ENCODE measurements at places on chromosomes 11 and 22.
A peak's percentile ranks its signal among the peaks of the same experiment; 100 is the strongest.

DNA sequence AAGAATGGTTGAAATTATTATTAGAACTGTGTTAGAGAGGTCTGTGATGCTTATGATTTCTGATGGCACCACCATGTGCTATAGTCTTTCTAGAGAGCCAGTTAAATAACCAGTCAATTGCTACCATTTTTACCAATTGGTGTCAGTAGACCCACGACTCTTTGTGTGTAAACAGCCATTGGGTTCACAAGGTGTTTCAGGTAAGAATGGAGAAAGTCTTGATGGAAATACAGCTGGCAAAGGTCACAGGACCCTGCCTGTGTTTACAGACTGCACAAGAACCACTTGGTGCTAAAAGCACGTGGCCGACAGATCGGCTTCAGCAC, 30.5 kb upstream of the OR10G7 start:
- DNase-seq: no peak

GRCh38 chr11:106276126-106276525, 198.7 kb downstream of the AASDHPPT start:
- DNase-seq: no peak

- no peak for DNase-seq
Observed at GRCh38 chr11:85912414-85912813, 57.2 kb downstream of the CCDC83 start.

DNA sequence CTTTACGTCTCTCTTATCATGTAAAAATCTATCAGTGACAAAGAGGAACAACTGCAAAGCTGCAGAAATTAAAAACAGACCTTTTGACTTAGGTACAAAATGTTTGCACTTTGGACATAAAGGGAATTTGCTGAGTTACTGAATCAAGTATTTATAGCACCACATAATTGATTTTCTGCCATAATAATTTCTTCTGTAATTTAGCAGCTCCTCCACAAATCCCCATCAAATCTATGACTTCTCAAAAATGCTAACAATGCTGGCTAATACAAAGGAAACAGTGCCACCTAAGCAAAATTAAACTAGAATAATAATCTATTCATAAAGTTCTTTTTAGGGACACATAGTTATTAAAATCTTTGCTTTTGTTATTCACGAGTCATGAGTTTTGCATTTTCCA, 215.1 kb downstream of the SWAP70 start:
- DNase-seq: no peak

DNA sequence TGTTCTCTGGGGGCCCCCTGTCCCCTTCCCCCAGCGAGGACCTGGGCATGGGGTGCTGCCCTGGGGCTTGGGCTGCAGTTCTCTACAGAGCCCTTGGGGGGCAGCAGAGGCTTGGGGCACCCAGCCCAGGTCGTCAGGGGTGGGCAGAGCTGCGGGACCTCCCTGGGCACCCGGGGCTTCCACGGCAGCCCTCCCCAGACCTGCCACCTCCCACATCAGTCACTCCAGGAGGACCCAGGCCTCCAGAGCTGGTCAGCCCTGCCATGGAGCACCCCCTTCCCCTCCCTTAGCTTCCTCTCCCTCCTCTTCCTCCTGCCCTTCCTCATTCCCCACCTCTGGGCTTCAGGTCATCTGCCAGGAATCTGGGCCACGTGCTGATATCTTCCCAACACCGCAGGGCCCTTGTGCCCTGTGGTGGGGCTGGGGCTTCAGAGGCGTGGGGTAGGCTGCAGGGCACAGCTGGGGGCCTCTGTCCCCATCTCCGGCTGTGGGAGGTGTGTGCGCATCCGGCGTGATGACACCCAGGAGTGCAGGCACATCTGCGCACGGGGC, 5.8 kb downstream of the TSPAN4 start:
- peak; percentile 80 for DNase-seq

- no peak for DNase-seq
Observed at GRCh38 chr11:16287630-16288280, 68.6 kb downstream of the SOX6 start.

GRCh38 chr11:79482800-79483199, 42.0 kb upstream of the TENM4 start:
- DNase-seq: peak; percentile 13

- DNase-seq: no peak
Observed at GRCh38 chr22:30824711-30825110, 130.0 kb downstream of the OSBP2 start.

DNA sequence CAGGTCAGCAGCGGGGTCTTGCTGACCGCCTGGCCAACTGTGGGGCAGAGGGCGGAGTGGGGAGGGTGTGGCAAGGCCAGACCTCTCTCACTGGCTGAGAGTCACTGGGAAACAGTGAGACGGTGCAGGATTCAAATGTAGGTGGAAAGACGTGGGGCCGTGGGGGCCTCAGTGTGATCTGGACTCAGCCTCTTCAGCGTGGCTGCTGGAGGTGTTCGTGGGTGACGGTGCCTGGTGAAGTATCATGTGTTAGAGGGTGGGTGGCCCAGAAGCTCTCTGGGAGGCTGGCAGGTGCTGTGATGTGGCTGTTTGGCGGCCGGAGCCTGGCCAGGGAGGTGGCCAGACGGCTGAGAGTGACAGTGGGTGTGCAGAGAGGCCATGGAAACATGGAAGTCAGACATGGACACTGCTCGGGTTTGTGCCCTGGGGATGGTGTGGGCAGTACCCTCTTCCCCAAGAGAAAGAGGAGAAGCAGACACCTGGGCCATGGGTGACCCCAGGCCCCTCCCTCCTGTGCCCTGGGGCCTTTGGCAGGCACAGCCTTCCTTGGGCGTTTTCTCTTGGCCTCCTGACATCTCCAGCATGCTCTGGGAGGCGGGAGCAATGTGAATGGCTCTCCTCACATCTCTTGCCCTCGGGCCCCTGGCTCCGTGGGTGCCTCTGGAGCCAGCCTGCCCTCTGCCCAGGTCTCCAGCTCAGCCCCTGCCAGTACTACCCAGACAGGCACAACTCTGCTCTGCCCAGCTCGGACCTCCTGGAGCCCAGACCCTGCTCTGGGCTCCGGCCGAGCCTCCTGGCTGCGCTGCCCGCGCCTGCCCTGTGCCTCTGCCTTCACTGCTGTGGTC, 10.1 kb upstream of the ACR start:
- no peak for DNase-seq

GRCh38 chr22:36755316-36755715, 20.6 kb downstream of the IFT27 start:
- DNase-seq: no peak

GRCh38 chr11:102385085-102386007, 38.3 kb downstream of the BIRC2 start:
- no peak for DNase-seq

- DNase-seq: no peak
Observed at GRCh38 chr11:110818032-110818687, 105.9 kb upstream of the ARHGAP20 start.

GRCh38 chr11:73288192-73288872, 16.2 kb downstream of the P2RY6 start:
- DNase-seq: no peak

- no peak for DNase-seq
Observed at GRCh38 chr11:1820463-1821325, 14.1 kb upstream of the SYT8 start.

- no peak for DNase-seq
Observed at GRCh38 chr11:83611031-83611430, 324.9 kb upstream of the CCDC90B start.

DNA sequence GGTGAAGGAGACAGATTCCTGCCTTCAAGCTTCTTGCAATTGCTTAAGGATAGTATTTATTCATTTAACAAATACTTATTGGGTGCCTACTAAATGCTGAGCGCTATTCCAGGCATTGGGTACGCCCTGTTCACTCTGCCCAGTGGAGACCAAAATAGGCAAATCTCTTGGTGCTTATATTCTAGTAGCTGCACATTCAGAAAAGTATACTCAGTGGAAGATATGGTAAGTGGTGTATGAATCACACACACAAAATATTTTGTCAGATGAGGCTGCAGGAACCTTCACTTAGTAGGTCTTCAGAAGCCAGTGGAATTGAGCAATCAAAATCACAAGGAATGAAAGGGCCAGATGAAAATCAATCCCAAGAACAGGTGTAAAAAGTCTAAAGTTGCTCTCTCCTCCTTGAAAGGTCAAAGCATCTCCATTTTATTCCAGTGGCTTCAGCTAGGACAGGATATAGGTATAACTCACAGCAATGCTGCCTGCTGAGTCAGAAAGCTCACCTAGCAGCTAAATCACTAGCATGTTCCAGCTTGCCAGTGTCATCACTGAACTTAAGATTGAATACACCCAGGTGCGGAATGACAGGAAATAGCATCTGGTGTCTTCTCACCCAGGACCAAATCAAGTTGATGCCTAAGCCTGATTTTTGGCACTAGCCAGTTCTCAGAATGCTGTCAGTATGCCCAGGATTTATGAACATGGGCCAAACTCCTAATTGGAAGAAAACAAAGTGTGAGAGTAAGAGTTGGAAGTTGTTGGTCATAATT, 83.9 kb downstream of the AMOTL1 start:
- DNase-seq: no peak

DNA sequence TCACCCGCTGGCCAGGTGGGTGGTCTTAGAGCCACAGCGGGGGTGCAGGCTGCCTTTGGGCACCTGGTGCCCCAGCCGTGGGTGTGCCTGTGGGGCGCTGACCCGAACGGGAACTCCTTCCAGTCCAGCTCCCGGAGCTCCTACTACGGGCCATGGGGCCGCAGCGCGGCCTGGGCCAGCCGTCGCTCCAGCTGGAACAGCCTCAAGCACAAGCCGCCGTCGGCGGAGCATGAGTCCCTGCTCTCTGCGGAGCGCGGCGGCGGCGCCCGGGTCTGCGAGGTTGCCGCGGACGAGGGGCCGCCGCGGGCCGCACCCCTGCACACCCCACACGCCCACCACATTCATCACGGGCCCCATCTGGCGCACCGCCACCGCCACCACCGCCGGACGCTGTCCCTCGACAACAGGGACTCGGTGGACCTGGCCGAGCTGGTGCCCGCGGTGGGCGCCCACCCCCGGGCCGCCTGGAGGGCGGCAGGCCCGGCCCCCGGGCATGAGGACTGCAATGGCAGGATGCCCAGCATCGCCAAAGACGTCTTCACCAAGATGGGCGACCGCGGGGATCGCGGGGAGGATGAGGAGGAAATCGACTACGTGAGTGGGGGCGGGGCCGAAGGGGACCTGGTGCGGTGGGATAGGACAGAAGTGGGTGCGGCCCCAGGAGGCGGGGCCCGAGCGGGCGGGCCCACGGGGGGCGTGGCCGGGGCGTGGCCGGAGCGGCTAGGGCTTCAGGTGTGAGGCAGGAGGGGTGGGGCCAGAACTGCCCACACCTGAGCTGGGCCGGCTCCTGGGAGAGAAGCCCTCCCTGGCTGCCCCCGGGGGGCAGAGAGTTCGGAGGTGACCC, 91.5 kb downstream of the CACNA1I start:
- peak; percentile 32 for DNase-seq

DNA sequence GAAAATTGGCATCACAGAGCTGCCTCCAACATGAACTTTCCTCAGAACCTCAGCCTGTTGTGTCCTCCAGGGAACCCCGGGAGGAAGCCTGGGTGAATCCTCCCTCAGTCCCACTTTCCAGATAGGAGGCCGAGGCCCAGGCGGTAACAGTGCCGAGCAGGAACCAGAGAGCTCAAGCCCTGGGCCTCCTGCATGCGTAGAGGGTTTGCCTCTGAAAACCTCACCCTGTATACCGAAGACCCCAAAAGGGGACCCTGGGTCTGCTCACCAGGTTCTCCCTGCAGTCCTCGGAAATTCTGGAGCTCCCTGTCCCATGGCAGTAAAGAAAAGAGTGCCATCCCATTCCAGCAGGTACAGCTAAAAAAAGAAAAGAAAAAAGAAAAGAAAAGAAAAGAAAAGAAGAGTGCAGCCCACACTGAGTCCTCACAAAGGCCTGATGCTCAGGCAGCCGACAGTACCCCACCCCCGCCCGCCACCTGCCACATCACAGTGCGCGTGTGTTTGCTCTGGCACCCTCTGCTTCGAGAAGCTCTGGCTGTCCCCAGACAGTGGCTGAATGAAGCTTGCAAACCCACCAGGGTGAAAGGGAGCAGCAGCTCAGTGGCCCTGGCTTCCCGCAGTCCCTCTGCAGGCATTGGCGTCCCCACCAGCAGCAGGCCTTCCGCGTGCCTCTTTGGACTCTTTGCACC, 28.4 kb upstream of the FADD start:
- DNase-seq: no peak

DNA sequence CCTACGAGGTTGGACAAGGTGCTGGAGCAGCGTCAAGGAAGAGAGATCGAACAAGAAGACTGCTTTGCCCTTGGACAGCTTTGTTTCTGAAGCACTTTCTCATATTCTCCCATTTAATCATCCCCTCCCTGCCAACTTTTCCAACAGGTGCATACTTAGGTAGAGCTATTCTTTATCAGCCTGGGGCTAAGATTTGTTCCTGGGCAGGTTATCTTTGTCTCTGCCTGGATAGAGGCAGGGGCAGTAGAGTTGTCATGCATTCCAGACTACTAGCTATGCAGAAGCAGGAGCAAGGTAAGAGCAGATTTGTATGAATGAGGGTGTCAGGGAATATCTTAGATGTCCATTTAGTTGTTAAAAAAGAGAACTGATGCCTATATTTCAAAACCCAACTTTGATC, 82.3 kb downstream of the PTPRJ start:
- DNase-seq: no peak

DNA sequence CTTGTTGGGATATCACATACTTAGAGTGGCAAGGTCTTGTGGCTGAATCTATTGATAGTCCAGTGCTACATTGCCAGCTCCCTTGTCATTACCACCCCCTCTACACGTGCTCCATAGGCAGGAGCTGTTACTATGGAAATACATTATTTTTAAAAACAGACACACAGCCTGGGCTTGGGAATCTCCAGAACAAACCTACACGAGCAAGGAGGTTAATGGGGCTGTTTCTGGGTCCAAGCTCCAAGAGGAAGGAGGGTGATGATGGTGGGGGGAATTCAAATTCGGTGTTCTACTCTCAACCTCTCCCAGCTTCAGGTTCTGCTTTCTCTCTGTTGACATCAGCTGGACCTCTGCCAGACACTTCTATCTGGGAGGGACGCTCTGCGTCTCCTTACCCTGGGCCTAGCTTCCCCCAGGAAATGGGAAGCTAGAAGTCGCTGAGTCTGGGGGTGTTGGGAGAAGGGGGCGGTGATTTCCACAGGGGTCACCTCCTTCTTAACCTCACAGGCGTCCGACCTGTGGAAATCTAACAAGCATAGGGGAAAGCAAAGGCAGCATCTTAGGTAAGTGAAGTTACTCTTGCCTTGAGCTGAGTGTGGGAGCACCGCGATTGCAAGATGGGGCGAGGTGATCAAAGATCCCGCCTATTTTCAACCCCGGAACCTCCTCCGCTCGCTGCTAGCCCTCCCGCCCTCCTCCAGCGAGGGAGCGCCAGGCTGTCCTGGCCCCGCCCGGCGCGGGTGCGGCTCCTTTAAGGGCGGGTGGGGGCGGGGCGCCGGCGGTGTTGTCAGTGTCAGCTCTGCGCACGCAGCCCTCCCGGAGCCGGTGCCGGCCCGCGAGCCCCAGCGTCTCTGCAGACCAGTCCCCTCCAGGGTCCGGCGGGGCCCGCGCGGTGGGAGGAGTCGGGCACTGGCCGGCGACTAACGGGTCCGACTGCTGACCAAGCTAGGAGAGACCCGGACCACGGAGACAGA, at the start of gene C2CD2L:
TSS of gene C2CD2L (plus strand) at position 781 of the 974 bp plus-strand sequence. CDS start 398 bp downstream, outside the sequence.
- peak; percentile 77 for DNase-seq
